NCI-H2029 treated with DMSO at 0.1 percent for 48 hours (cell line): ENCODE measurements at places on chromosomes 4 and X.

DNA sequence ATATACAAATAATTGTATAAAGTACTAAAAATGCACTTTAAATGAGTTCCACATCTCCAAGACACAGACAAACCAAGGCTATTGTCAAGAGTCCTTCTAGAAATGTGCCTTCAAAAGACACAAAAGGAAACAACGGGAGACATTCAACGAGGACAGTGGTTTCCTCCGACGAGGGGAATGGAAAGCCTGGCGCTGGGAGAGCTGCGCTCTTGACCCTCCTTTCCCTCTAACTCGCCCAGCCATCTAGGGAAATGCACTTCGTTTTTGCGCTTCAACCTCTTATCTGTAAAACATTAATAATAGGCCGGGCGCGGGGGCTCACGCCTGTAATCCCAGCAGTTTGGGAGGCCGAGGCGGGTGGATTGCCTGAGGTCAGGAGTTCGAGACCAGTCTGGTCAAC is 37.0 kb downstream of the ZFP42 start:
- no peak for DNase-seq

- no peak for DNase-seq
Measured at GRCh38 chrX:147679356-147680005, 232.2 kb upstream of the FMR1 start.

GRCh38 chrX:27675493-27675892 is 85.3 kb downstream of the DCAF8L2 start:
- no peak for DNase-seq

DNA sequence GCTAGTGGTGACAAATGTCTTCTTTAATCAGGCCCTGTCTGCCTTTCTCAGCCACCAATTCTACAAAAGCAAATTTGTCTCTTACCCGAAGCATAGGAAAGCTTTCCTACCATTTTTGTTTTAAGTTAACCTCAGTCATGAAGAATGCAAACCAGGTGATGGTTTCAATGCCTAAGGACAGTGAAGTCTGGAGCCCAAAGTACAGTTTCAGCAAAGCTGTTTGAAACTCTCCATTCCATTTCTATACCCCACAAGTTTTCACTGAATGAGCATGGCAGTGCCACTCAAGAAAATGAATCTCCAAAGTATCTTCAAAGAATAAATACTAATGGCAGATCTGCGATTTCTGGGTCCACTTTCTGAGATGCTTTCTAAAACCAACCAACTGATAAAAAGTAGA is 23.9 kb downstream of the SRD5A3 start:
- DNase-seq = no peak

- no peak for DNase-seq
Measured at GRCh38 chrX:65866146-65866545, 173.7 kb downstream of the VSIG4 start.

GRCh38 chr4:21888195-21888976 is 60.2 kb downstream of the KCNIP4 start:
- DNase-seq = no peak

DNA sequence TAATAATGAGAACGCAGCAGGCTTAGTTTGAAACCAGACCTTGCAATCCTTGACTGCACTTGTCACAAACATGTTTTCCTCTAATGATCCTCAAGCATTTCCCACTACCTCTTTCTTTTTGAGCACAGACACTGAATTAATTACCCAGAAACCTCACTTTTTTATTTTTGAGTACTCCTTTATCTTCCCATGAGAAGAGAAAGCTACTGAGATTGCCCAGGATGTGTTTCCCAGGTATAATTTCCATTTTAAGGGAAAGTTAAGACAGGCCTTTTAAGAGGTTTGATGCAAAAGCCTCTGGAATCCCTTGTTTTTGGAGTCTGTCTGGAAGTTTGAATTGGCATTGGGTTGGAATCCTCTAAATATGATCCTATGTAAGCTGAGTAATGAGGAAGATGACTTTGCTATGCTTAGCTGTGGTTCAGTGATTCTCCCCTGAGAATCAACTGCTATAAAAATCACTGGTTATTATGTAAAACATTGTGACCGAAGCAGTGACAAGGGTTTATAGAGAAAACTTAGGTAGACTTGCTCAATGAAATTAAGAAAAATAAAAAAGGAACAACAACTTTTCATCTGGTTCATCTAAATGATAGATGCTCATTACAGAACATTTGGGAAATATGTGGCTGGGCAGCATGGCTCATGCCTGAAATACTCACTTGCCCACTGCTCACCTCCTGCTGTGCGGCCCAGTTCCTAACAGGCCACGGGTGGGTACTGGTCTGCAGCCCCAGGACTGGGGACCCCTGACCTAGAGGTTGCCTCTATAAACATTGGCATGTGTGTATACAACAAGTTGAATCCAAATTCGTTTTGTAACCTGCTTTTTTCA is 10.8 kb upstream of the RHOH start:
- no peak for DNase-seq
